CD4-positive, alpha-beta T cell treated with Interleukin-15 for 4 hours (primary cell): ENCODE measurements at places on chromosomes 4 and X.
A peak's percentile ranks its signal among the peaks of the same experiment; 100 is the strongest.

- DNase-seq: no peak
Measured at GRCh38 chr4:123043013-123043412, 120.6 kb upstream of the NUDT6 start.

- DNase-seq: no peak
Measured at GRCh38 chr4:182825786-182826185, 91.4 kb downstream of the DCTD start.

DNA sequence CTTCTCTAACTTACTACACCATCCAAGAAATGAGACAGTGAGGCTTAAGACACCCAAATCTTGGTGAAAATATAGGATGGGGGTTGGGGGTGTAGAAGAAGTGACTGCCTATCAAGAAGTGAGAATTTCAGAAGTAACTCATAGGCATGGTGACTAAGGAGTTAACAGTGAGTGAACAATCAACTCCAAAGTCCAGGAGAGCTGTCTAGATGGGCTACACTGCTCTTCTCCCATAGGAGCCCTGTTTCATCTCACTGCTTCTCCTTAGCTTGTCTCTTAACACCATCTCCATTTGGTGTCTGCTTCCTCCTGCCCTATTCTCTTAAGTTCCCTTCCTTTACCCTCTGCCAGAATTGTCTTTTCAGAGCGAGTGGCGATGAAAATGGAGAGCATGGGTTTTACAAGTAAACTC, 22.7 kb downstream of the FABP2 start:
- no peak for DNase-seq

DNA sequence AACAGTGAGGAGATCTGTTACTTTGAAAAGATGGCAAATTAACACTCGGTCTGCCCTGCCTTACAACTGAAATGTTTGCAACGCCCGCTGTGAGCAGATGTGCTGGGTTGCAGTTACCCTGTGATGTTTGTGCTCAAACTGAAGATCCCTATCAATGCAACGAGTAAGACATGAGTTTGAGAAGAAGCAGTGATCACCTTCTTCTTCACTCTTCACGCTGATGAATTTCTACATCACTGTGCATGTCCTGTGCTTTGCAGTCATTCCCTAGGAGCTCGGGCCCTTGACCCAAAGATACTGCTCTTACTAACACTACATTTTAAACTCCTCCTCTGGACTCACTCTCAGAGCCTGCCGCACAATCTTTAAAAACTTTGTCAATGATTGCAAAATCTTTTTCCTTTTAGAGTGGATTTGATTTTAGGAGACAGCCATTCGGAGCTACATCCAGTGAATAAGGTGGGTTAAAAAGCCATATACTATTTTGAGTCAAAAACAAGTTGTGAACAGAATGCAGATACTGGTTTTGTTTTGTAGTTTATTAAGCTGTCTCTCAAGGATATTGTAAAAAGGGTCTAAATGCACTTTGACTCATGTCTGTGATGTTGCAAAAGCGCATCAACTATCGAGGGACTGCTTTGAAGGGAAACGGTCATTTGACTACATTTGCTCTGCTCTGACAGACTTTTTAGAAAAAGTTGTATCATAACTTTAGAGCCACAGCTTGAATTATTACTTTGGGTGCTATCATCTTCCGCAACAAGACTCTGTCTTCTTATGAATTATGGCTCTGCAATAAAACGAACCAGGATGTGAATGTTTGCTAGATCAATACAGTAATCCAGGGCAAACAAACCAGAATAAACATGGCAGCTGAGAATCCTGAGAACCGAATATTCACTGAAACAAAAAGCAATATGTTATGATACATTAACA, 5.7 kb upstream of the RHOH start:
- no peak for DNase-seq

DNA sequence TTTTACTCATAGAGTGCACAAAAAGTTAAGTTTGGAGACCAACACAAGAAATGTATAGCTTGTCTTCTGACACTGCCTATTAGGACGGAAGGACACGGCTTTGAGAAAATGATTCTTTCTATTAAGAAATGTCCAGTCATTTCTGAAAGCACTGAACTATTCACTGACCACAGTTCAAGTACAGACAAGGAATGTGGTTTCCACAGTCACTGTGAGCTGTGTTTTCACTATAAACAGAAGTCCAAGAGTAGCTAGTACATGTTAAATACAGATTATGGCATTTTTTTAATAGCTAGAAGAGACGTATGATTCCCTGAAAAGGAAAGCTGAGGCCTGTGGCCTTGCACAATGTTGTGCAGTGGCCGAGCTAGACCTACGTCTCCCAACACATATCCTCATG, 115.1 kb upstream of the GPM6A start:
- DNase-seq: no peak

DNA sequence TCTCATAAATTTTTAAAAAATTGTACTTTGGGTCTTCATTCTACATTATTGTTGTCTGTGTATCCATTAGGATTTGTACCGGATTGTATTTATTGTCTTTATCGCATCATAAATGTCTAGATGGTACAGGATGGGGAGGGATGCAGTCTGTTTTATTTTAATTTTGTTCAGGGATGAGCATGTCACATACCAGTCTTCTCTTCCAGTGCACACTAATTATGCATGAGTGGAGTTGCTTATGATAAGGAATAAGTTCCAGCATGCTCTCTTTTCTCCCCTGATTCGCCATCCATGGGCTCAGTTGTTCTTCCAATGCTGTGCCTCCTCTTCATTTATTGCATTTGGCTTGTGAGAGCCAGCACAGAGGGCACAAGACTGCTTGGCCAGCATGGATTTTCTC, 54.3 kb downstream of the PPEF1 start:
- DNase-seq: no peak

GRCh38 chrX:107718156-107718621, 57.4 kb downstream of the TSC22D3 start:
- DNase-seq: peak; percentile 79

DNA sequence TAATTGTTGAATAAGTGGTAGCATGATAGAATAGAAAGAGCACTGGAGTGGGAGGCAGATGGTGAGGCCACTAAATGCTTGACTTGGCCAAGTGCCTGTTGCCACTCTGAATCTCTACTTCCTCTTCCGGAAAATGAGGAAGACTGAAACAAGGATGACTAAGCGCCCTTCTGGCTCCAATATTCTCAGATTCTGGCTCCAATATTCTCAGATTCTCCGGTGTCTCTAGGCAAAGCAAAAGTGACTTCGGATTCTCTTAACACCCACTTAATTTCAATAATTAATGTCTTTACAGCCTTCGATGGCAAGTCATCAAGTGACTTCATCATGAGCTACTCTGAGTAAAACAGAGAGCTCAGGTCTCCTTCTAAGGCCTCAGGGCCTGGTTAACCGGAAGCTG, 402.2 kb upstream of the FGF13 start:
- DNase-seq: no peak

GRCh38 chr4:113024388-113024787, 25.1 kb upstream of the ANK2 start:
- no peak for DNase-seq

DNA sequence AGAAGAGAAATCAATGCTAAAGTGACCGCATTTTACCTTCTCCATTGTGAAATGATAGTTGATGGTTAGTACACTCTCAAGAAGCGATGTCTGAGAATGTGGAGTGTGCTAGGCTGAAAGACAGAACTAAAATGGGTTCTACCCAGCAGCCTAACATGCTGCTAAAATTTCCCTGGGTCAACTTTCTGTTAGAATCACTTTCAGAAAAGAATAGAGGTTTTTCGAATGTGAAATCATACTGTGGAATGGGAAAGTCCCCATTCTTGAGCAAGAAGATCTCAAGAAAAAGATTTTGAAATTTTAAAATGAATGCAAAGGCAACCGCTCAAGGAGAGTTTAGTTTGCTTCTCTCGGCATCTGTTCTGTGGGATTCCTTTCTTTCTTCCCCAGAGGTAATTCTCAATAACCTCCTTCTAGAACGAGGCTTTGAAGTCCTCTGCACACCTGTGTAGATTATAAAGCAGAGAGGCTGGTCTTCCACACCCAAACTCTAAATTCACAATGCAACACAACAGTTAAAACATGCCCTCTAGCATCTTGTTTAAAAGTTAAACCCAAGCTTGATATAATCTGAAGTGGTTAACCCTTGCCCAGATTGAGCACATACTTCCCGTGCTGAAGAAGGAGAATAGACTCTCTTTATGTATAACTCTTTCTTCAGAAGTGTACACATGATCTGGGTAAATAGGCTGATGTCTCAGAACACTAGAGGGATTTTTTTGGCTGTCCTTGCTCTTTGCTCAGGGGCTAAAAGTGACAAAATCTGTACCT, 208.7 kb upstream of the KLF3 start:
- DNase-seq: no peak

- no peak for DNase-seq
Measured at GRCh38 chr4:131337936-131338335, 1811.2 kb upstream of the PCDH10 start.

DNA sequence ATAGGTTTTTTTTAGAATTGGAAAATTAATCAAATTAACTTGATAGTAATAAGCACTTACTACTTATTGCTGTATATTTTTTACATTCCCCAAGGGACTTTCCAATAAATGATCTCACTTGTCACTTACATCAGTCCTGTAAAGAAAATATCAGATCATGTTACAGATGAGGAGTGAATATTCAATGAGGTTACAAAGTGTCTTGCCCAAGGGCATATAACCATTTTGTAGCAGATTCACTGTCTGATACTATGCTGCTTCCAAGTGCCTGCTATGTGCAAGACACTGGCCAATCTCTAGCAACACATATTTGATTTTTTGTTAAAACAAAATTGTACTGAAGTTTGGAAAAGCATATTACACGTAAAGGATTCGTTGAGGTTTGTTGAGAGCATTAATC, 1287.7 kb downstream of the FAM133A start:
- DNase-seq: no peak

- DNase-seq: no peak
Measured at GRCh38 chr4:30801876-30802275, 81.7 kb downstream of the PCDH7 start.

GRCh38 chr4:182536221-182536811, 293.1 kb downstream of the TENM3 start:
- no peak for DNase-seq

DNA sequence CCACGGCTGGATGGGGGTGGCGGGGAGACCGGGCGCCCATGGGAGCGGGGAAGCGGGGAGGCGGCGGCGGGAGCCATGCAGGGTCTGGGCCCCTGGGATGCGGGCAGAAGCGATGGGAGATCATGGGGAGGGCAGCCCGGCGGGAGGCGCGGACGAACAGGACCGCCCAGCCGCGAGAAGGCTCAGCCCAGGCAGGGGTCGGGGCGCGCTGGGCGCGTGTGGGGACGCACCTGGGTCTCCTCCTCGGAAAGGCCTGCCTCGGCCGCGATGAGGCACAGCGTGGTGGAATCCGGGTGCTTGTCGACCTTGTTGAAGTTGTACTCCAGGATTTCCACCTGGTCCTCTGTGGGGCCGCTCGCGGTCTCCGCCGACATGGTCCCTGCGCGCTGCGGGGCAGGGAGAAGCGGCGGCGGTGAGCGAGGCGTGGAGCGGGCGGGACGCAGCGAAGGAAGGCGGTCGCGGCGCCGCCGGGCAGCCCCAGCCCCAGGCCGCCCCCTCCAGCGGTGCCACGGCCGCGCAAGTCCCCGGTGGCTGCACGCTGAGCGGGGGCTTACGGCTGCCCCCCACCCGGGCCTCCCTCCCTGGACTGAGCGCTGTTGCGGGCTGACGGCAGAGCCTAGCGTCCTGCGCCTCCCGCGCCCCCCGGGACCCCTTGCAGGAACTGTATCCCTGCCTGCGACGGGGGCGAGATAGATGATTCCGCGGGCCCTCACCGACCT, 25.3 kb downstream of the HOPX start:
- DNase-seq: no peak

- DNase-seq: no peak
Measured at GRCh38 chr4:139617702-139618490, 47.7 kb upstream of the MGST2 start.

- no peak for DNase-seq
Measured at GRCh38 chr4:57710053-57710452, 599.9 kb upstream of the IGFBP7 start.

DNA sequence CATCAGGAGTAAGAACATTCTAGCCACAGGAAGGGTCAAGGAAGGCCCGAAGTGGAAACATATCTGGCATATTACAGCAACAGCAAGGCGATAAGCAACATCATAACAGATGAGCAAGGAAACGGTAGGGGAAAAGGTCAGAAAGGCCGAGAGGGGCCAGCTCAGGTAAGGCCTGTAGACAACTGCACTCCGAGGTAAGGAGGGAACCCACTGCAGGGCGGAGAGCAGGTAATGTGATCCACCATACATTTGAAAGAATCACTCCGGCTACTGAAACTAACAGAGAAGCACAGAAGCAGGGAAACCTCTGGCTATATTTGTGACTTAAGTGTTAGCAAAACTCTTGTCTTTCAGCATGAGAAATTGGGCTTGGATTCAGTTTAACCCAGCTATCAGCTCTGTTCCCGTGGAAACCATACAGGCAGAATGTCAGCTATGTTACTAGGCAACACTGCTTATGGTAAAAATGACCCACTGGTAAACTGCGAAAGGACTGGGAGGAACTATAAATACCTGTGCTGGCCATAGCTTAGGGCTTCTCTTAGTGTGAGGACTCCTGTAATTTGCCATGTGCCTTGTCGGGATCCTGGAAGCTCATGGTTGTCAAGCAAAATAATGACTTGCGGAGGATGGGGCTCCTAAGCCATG, 31.0 kb downstream of the FRYL start:
- no peak for DNase-seq

DNA sequence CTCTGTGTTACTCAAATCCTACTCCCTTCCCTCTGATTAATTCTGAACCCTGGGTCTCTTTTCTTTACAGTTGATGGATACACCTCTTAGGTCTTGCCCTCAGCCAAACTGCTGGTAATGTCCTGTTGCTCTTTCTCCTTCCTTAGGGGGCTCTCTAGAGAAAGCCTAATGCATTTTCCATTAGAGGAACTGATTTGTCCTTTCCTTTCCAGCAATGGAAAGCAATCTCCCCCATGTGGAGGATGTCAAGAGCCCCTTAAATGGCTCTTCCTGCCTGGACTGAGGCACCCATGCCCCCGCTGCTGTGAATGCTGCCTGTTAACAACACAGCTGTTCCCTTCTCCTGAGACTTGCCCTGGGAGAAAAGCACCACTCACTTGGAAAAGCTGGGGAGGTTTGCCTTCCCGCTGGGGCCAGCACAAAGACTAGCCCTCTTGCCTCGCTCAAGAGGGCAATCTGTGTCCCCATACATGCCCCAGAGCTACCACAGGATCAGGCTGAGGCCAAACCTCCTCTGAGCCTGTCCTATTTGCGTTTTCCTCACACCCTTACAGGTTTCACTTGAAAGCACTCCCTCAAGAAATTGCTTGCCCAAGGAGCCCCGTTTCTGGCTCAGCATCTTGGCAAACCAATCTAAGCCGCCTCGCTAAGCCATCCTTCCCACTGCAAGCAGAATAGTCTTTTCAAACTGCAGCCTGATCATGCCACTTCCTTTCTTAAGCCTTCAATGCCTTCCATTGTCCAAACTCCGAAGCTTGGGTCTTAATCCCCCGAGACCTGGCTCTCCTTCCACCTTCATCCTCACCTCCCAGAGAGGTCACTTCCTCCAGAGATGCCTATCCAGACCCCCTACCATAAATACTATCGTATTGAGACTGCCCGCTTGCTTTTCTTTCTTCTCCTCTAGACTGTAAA, 23.2 kb upstream of the SMIM20 start:
- no peak for DNase-seq

- DNase-seq: no peak
Measured at GRCh38 chrX:154082396-154083125, 15.0 kb downstream of the MECP2 start.
